ENCODE measurements at places on chromosomes 1 and 21.

- no peak for DNase-seq
Measured at GRCh38 chr1:186139115-186139514, 235.9 kb downstream of the TPR start.

DNA sequence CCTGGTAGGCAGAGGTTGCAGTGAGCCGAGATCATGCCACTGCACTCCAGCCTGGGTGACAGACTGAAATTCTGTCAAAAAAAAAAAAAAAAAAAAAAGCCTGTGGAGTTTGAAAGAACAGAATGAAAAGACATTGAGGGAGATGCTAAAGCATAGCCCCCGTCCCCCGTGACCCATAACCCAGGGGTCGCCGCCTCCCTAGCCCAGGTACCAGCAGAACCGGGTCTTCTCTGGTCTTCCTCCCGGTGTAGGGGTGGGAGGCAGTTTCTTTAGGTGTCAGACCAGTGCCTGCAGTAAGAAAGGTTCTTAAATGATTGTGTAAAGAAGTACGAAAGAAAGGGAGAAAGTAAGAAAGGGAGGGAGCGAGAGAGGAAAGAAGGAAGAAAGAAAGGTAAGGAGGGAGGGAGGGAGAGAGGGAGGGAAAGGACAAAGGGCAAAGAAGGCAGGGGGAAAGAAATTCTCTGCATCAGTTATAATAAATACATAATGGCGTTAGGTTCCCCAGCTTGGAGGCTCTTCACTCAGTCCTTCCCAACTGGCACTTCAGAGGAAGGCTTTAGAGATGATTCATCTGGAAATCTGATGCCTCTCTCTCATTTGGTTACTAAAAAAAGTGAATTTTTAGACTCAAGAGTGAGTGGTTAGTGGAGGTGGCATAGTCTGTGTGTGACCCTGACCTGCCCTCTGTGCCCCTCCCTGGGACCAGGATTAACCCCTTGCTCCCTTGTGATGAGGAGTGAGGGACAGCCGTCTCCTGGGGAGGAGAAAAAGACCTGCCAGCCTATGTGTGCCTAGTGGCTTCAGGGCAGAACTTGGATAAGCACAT, 1.1 kb downstream of the IL24 start:
- peak; percentile 68 for DNase-seq

GRCh38 chr1:88060750-88061491, 623.2 kb upstream of the PKN2 start:
- DNase-seq = no peak

DNA sequence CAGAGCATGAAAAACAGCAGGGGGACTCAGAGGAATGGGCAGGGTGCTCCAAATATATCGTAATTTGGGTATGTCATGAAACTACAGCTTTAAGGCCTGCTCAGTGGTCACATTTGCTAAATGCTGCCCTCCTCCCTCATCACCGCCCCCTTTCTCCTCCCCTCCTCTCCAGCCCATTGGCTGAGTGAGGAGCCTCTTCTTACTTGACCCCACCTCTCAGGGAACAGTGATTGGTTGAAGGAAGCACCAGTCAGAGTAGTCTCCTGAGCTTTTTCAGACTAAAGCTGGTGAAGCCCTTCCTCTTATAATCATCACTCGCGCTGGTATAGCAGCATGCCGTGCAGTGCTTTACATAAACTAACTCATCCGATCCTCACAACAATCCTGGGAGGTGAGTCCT, 10.0 kb upstream of the TTC39A start:
- no peak for DNase-seq

DNA sequence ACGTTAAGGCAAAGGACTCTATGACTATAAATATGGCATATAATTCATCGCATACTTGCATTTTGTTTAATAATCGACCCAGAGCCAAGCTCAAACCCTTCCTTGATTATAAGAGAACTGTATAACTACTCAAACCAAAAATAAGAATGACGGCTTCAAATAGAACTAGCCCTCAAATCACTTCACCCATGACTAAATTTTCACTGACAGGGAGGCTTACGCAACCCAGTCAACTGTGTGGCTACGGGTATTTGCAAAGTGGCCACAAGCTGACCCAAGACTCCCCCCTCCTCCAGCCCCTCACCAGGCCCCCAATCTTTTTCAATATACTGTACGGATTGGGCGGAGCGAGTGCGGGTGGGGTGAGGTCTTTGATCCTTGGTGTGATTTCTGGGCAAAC, 268.3 kb downstream of the ASTN1 start:
- DNase-seq = no peak

DNA sequence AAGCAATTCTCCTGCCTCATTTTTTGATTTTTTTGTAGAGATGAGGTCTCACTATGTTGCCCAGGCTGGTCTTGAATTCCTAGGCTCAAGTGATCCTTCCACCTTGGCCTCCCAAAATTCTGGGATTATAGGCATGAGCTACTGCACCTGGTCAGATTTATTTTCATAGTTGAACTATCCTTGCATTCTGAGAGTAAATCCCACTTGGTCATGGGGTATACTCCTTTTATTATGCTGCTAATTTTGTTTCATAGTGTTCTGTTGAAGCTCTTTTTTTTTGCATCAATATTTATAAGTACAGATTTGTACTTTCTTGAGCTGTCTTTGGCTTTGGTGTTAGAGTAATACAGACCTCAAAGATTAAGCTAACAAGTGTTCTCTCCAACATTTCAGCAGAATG, 12.8 kb upstream of the CCSAP start:
- no peak for DNase-seq

DNA sequence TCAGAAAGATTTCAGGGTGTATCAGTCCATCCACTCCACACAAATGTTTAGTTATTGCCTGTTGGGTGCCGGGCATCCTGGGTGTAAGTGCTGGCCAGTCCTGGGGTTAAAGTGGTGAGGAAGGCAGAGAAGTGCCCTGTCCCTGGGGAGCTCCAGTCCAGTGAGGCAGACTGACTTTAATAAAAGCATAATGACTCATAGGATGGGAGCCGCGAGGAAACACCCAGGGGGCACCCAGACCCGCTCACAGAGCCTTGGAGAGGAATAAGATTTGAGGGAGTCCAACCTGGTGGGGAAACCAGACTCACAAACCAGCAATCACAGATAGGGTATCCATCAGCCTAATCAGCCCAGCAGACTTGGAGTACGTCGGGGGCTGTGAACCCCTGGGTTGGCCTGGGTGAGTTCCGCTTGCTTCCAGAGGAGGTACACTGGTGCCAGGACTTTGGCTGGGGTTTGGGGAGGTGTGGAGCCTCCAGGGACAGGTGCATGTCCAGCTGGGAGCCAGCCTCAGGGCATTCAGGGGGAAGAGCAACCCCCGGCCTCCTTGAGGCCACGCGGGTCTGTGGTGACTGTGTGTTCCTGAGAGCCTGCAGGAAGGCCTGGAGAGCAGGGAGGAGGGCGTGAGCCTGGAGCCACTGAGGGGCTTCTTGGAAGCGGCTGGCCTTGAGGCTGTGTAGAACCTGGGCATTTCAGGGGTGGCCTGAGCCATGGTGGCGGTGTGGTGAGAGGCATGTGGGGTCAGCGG, 3.7 kb downstream of the PEAR1 start:
- peak; percentile 57 for DNase-seq

DNA sequence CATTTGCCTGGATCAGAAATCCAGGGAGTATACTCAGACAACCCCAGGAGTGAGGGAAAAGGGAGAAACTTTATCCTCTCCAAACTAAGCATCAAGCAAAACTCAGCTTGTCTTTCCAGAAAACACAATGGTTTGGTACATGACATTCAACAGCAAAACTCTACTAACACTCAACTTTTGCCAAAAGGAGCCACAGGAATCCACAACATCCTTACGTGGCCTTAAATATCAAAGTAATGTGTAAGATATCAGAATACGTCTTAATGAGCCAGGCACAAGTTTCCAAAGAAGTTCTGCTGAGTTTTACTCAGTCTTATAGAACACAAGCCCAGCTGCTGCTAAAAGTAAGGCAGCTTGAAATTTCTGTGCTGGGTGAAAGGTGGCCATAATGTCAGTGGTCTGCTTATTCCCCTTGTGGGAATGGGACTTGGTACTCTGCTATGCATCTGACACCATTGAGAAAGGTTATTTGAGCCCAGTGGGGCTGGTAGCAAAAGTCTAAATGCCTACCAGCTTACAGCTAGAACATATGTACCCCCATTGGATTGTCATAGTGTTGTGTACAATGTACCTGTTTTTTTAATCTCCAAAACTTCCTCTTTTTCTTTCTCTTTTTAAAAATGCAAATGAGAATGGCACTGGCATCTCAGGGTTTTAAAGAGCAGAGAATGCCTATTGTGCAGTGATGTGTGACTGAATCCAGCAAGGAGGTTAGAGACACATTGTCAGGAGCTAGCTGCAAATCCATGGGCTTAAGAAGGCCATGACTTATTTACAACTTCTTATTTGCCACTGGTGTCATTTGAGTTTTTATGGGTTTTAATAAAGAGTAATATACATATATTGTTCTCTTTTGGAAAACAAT, 62.0 kb upstream of the ST6GALNAC3 start:
- no peak for DNase-seq

Measured in fibroblast of pulmonary artery (primary cell).